Cardiac fibroblast (primary cell): ENCODE measurements at places on chromosomes 13 and 19.

- no peak for DNase-seq
Observed at GRCh38 chr13:79688741-79689140, 207.8 kb downstream of the NDFIP2 start.

DNA sequence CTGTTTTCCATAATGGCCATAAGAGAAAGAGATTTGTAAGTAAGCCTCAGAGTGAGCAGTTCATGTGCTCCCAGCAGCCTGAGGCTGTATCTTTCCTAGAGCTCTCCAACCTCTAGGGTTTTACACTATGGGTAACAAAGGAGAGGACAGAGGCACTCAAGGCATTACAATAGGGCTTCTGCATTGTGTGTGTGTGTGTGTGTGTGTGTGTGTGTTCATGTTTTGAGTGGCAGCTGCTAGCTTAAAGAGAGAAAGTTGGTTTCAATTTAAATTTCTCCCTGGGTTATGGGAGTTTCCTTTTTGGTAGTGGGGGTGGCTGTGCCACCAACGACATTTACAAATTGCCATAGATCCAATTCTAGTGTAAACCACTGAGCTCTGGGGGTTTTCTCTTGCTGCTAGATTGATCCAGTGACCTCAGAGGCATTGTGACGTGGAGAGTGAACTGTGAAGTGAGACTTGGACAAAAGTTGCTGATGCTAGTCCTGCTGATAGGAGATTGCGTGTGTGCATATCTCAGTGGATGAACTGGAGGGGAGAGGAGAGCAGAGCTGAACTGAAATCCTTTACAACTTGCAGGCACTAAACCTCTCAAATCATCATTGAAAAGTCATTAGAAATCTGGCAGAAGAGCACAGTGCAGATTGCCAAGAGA is 67.2 kb upstream of the OLFM4 start:
- no peak for DNase-seq

DNA sequence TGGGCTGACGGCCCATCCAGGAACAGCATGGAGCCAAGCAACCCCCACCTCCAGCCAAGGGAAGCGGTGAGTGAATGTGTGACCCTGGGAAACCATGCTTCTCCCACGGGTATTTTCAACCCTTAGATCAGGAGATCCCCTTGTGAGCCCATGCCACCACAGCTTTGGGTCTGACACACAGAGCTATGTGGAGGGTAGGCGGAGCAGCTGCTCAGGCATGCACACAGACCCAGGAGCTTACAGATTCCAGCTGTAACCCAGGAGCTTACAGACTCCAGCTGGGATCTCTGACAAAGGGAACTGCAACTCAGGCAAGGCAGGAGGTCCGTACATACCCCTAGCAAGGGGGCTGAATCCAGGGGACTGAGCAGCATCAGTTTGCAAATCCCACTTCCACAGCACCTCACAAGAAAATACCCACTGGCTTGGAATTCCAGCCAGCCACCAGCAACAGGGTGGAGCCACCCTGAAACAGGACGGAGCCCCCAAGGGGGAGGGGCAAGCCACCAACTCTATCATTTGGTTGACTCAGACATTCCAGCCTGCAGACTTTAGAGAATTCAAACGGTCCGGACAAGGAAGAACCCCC is 40.8 kb upstream of the RFXAP start:
- peak; percentile 38 for DNase-seq

GRCh38 chr19:9148697-9149096 is 8.5 kb downstream of the ZNF317 start:
- DNase-seq: no peak

- DNase-seq: no peak
Observed at GRCh38 chr13:34587576-34587975, 354.5 kb upstream of the NBEA start.

- no peak for DNase-seq
Observed at GRCh38 chr13:32376642-32377415, 51.1 kb downstream of the N4BP2L1 start.

GRCh38 chr19:10173527-10173926 is 21.2 kb downstream of the DNMT1 start:
- DNase-seq: peak; percentile 53

DNA sequence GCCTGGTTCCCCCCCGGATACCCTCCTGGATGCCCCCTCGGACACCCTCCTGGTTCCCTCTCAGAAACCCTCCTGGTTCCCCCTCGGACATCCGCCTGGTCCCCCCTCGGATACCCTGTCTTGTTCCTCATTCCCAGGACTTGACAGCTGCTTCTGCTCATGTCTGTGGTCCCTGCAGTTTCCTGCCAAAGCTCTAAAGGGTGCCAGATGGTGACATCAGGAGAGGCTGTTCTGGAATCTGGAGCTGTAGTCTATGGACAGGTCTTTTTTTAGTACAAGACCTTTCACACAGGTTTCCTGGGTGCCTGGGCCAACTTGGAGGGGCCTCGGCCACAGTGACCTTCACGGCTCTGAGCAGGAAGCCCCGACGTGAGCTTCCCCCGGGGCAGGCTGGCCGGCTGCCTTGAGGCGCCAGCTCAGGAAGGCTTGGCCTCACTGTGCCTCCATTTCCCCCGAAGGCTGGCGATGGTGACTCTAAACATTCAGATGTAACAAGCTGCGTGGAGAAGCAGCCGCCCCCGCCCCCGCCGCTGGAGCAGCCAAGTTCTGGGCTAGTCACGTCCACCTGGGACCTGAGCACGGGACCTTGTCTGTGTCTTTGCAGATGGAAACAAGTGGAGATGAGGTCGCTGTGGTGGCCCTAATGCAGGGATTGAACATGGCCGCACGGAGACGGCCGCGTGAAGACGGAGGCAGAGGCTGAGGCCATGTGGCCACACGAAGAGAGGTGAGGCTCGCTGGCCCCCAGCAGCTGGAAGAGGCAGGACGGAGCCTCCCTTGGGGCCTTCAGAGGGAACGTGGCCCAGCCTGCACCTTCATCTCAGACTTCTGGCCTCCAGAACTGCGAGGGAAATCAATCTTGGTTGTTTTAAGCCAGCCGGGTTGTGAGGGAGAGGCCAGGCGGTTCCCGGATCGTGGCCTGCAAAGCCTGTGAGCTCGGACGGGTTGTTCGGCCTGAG is 12.7 kb downstream of the SGTA start:
- DNase-seq: peak; percentile 57

- no peak for DNase-seq
Observed at GRCh38 chr13:110200276-110200870, 106.6 kb downstream of the COL4A1 start.

- DNase-seq: no peak
Observed at GRCh38 chr13:35718084-35718483, 241.6 kb upstream of the MAB21L1 start.

DNA sequence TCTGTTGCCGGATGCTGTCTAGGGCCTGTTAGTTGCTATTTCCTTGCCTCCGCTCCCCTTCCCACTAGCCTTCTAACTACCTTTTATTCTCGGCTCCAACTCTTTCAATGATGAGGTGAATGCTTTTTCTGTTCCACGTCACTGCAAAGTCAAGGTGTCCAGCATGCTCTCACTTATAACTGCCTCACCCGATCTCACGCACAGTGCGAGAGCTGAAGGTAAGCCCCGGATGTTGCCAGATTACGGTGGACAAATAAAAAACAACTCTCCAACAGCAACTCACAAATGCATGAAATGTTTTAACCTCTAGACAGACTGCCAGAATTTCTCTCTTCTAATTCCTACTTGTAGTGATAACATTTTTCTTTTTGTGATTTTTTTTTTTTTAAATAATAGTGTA is 169.9 kb downstream of the STK24 start:
- no peak for DNase-seq

DNA sequence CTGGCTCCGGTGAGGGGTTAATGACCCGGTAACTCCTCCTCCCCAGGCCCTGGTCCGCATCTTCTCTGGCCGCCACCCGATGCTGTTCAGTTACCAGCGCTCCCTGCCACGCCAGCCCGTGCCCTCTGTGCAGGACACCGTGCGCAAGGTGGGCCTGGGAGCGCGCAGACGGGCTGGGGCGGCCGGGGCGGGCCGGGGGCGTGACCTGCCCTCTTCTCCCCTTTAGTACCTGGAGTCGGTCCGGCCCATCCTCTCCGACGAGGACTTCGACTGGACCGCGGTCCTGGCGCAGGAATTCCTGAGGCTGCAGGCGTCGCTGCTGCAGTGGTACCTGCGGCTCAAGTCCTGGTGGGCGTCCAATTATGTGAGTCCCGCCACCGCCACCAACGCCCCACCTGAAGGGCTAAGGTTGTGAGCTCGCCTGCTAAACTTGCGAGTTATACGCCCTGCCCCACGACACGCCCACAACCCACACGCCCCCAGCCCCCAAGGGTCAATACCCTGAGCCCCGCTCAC is 10.4 kb downstream of the CPT1C start:
- no peak for DNase-seq

DNA sequence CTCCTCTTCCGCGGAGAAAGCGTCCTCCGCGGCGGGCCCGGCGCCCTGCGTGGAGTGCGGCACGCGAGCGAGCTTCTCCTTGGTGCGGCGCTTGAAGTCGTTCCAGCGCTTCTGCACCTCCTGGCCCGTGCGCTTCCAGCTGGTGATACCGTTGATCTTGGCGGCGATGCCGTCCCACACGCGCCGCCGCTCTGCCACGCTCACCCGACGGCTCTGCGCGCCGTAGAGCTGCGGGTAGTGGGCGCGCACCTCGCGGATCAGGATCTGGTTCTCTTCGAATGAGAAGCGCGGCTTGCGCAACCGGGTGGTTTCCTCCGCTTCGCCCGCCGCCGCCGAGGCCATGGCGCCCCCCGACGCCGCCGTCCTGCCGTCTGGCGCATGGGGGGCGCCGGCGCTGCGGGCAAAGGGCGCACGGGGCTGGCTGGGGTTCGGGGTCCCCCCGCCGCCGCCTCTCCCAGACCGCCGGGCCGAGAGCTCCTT is 941 bp downstream of the MYPOP start:
- DNase-seq: peak; percentile 56

DNA sequence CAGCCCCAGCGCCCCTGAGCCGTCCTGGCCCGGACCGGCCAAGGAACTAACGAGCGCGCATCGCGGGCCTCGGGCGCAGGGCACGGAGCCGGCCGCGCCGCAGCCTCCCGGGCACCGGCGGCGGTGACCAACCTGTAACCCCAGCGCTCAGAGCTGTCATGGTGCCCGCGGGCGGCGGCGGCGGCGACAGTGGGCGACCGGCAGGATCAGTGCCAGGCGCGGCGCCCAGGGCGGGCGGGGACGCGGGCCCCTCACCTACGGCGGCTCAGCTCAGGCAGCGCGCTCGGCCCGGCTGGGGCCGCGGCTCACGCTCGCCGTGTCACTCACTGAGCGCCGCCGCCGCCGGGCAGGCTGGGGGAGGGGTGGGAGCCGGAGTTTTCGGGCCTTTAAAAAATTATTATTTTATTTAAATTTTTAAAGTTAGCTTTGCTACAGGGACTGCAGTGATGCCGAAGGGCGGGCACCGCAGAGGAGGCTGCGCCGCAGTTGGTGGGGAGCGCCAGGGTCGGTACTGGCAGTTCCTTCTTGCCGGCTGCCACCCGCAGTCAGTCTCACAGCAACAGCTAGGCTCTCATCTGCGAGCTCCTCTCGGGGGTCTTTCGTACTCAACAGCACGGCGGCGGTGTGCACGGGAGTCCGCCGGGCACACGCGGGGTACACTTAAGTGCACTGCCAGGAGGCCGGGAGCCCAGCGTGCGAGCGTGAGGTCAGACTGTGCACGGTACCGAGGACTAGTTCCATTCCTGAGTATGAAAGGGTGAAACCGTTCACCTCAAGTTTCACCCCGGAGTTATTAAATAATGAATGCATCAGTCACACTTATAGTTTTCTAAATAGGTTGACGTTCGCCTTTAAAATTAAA is at the start of gene NALCN:
Gene NALCN, minus strand, starts transcription at position 328 of the 862 bp plus-strand sequence. CDS start 17,382 bp downstream, outside the sequence.
- DNase-seq: peak; percentile 36

DNA sequence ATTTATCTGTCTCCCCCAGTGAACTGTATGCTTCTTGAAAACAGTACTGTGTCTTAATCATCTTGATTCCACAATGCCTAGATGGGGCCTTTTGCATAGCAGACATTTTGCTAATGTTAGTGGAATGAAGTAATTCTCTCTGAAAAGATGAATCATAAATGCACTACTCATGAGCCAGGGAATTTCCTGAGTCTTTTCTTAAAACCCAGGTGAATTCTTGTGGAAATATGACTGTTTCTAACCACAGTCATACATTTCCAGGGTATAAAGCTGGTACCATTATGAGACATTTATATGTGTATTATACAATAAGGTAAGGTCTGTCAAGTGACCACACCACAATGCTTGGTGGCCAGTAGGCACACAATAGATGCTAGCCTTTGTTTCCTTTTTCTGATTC is 5.5 kb upstream of the KCTD4 start:
- DNase-seq: peak; percentile 98
